Stimulated activated CD4-positive, alpha-beta T cell treated with anti-CD3 and anti-CD28 coated beads, Interleukin-4, amount 100 ng/mL, for 48 hours (primary cell): ENCODE measurements at places on chromosomes 4 and X.

GRCh38 chr4:95118497-95118896 lies 360.7 kb downstream of the BMPR1B start:
- DNase-seq, result no peak

DNA sequence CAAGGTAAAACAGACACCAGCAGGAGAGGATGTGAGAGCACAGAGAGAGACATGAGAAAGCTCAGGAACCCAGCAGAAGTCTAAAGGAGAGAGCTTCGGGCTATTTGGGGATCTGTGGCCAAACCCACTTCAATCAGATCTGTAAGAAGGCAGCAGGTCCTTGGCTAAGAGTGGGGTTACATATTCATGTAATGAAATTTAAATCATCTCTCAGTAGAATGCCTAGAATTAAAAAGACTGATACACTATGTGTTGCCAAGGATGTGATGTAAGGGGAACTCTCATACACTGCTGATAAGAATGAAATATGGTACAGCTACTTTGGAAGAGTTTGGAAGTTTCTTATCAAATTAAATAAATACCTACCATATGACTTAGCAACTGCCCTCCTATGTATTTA lies 35.8 kb downstream of the PDE5A start:
- DNase-seq, result no peak

GRCh38 chrX:41737065-41737464 lies 13.1 kb downstream of the GPR82 start:
- no peak for DNase-seq

GRCh38 chr4:86892636-86892960 lies 376 bp upstream of the C4orf36 start:
- DNase-seq, result no peak

GRCh38 chr4:169730564-169730963 lies 27.2 kb downstream of the HPF1 start:
- no peak for DNase-seq

- DNase-seq, result no peak
Observed at GRCh38 chr4:147160908-147161513, 215.3 kb upstream of the TTC29 start.

- no peak for DNase-seq
Observed at GRCh38 chr4:87339440-87339839, 16.8 kb upstream of the HSD17B13 start.

DNA sequence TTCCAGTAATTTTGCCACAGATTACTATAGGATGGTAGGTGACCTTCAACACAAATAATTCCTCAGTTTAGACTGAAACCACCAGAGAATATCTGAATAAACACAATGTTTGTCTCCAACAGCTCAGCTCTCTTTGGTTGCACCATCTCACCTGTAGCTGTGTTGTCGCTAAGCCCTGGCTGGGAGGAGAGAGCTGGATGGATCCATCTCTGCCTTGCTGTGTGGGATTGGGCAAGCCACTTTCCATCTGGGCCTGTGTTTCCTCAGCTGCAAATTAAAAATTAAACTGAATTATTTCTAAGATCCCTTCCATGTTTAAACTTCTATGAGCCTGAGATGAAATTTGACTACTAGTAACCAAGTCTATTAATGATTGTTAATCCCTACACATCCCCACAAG lies 310.2 kb downstream of the FBXW7 start:
- DNase-seq, result no peak

DNA sequence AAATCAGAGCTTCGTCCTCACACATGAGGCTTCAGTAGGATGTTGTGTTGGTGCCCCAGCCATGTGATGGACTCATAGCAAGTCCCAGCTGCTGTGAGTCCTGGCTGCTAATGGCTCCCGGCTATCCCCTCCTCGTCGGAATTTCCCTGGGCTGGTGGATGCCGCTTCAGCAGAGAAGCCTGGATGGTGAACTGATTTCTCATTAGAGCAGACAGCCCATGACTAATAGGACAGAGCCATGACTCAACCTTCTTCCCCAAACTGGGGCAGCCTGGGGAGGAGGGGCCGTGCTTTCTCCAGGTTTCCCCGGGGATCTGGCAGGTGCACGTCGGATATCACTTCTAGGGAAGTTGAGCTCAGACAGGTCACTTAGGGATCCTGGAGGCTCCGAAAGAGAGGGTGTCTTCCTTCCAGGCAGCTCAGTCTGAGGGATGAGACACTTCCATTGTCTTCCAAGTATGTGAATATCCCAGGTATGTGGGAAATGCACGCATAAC lies 112.7 kb downstream of the ASMT start:
- DNase-seq, result no peak

- no peak for DNase-seq
Observed at GRCh38 chr4:96471956-96472867, 632.3 kb downstream of the PDHA2 start.

DNA sequence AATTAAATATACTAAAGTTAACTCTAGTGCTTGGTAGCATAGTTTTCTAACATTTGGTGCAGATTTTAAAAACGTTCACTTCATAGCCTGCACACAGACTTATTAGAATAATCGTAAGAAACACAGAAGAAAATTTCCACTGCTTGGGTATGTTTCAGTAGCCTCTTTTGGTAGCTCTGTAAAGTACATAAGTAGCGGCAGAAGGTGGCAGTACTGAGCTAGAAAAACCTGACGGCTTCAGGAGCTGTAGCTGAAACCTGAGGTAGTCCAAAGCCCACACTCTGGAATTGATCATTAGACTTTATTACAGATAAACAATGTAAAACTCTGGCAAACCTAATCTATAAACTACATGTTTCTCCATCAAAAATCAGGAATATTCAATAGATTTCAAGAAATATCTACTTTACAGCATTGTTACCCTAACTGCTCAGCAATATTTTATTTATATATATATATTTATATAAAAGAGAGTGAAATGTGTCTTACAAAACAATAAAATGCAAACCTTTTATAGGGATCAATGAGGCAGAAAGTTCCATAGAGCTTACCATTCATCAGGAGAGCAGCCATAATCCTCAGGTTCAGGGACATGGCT lies 88.2 kb downstream of the ATP8A1 start:
- peak; percentile 40 for DNase-seq

GRCh38 chr4:137156054-137156453 lies 376.2 kb downstream of the PCDH18 start:
- no peak for DNase-seq

GRCh38 chr4:183871581-183871980 lies 33.5 kb upstream of the STOX2 start:
- no peak for DNase-seq

DNA sequence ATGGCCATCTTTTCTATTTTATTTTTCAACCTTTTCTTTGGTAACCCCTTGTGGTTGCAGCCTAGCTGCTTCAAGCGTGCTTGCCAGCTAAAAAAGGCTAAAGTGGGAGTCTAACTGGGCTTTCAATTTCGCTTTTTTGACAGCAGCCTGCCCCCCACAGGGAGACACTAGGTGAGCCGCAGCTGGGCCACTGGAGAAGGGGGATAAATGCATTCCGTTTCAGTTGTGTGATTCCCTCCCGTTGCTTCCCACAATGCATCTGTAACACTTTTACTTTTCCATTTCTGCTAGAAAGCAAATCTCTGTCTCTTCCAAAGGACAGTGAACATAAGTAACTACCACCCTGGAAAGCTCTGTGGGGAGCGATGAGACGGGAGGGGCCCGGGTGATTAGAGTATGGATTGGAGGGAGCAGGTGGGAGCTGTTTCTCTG lies 86.3 kb upstream of the RAPGEF2 start:
- no peak for DNase-seq

- no peak for DNase-seq
Observed at GRCh38 chr4:7584606-7585159, 150.0 kb upstream of the PSAPL1 start.

- DNase-seq, result no peak
Observed at GRCh38 chrX:9821572-9821971, 35.3 kb downstream of the SHROOM2 start.

DNA sequence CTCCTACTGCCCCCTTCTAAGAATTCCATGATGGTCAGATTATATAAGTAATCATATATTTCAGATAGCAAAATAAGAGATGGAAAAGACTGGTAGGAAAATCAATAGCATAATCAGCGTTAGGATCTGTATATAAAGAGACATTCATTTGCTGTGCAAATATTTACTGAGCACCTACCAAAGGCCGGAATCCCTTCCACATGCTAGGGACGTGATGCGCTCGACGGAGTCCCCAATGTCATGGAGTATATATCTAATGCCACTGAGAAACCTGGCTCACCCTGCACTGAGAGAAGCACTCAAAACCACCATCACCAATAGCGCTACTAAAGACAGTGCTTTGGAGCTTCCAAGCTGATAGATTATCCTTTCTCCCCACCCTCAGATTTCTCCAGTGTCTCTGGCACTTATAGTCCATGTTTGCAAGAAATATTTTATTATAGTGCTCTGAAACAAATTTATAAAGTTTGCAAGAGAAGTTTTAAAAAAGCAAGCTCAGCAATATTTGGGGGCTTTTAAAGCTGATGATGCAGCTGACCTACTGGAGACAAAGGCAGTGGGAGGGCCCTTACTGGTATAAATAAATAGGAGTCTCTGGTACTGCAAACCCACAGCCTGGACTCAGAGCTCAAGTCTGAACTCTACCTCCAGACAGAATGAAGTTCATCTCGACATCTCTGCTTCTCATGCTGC lies at the start of gene CXCL13:
CXCL13 (plus strand) TSS at position 611 of the 693 bp plus-strand sequence; CDS start at position 657, 46 bp downstream.
- no peak for DNase-seq

DNA sequence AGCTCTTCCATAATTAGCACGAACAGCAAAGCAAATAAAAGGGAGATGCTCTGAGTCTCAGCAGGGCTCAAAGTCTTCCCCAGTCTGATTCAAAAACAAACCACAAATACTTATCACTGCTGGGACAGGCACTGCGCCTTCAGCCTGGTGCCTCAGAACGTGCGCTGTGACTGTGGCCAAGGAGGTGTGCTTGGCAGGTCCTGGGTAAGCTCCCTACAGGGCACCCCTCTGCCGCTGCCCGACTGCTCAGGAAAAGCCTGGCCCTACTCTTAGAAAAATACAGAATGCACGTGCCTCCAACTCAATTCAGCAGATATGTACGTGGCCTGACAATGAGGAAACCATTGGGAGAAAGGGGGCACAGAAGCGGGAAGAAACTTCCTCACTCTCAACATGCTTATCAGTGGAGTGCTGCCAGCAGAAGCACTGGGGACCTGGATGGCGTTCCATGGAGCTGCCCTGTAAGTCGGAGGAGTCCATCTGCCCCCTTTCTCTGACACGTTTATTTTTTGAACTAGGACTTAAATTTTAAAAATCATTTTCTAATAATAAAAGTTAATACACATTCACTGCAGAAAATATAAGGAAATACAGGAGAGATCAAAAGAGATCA lies 86.8 kb downstream of the GATB start:
- no peak for DNase-seq

GRCh38 chrX:119755981-119756533 lies 2.3 kb upstream of the SOWAHD start:
- DNase-seq, result peak; percentile 39

GRCh38 chr4:183299464-183299863 lies 20.6 kb downstream of the CLDN22 start:
- DNase-seq, result no peak

DNA sequence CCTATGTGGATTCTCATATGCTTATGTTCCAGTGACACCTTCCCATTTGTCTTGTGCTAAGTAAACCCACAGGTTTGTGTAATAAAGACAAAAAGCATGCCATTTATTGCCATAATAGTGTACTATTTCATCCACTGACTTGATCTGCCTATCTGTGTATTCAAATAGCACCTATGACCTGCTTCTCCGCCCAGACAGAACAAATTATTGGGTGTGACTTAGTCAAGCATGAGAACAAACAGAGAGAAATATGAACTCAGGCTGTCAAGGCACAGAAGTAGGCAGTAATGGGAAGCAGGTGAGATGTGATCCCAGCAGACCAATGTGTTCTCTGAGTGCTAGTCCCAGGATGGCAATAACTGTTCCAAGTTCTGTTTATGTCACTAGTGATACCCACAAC lies 25.4 kb downstream of the ELOVL6 start:
- no peak for DNase-seq

- no peak for DNase-seq
Observed at GRCh38 chr4:156568484-156568883, 403.1 kb downstream of the PDGFC start.

DNA sequence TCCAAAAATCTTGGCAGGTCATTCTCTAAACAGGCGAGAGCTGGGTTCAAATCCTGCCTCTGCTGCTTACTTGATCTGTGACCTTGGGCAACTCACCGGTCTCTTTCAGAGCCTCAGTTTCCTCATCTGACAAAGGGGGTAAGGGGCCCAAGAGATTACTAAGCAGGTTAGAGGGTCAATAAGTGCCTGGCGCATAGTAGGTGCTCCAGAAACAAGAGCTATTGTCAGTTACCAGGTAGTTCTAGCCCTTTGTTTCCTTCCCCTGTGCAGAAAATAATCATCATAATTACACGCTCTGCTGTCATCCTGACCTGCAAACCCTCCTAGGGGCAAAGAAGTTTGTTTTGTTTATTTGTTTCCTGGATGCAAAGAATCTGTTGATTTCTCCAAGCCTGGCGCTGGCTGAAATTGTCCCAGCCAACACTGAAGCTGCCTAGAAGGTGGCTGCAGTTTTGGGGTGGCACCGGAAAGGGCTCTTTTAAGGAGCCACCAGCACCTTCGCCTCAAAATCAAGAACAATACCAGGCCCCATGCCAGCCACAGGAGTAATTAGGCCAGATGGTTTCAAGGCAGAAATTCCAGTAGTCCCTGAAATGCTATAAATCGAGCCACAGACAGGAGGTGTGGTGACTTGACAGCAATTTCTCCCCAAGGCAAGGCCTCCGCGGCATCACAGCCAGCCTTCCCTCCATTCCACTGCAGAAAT lies 10.2 kb upstream of the KIAA0232 start:
- DNase-seq, result no peak

- no peak for DNase-seq
Observed at GRCh38 chr4:87911252-87911774, 64.2 kb upstream of the SPP1 start.

DNA sequence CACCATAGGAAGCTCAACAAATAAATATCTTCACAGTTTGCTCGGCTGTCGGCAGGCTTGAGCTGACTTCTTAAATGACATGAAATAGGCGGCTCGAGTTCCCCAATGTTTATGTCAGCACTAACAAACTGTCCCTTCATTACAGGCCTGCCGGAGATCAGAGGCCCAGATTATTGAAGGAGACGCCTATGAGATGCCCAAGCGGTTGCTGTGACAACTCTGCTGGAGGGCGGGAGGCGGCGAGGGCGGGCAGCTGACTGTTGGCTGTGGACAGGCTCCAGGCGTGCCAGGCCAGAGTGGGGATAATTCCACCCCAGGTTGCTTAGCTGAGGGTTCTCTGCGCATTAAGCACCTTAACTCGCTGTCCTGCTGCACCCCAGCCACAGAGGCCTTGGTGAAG lies 39.2 kb upstream of the MSX1 start:
- no peak for DNase-seq
